ENCODE measurements at places on chromosomes 6 and 20. TPM values are rescaled to one million over a fixed set of nuclear protein-coding genes. Genes with fewer than 3 reads are reported as not detected.

- no peak for DNase-seq
- H3K4me1 ChIP-seq = peaks cover 18% of the 10 kb centered on the region
- no peak overlapping the region for H3K4me3 ChIP-seq
These were observed 41.2 kb downstream of the SNX9 start for GRCh38 chr6:157864185-157864761.

SEL1L2 gene
- not detected for total RNA-seq

DNA sequence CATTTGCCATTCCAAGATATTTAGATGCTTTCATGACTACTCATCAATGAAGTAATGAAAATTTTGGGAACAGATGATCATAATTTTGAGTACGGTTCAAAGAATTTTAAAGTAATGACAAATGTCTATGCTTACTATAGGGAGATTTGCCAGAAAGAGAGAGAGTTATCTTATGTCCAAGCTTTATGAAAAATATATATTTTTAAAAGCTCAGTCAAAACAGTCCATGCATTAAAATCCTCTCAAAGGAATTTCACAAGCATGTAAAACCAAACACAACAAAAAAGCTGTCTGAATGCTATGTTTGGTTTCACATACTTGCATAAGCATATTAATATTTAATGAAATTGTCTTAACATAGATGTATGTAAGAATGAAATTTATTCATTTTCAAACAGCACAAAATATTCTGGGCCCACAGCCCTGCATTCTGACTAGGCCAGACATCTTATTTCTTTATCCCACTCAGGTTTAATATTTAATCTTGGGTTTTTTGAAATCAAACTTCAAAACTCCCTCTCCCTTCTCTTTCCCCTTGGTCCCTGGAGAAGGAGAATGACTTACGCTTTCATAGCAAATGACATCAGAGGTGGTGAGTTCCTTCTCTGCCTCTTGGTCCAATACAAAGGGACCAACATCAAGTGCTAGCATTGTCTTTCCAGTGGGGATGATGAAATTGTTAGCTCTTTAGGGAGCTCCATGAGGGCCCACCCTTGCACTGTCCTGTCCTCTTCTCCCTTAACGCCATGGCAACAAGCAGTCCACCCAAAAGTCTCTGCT, 94.2 kb downstream of the ADAT2 start:
- no peak overlapping the region for H3K27ac ChIP-seq
- no peak overlapping the region for H3K4me3 ChIP-seq
- H3K27me3 ChIP-seq = no peaks in the 10 kb centered on the region
- no peaks in the 10 kb centered on the region for H3K36me3 ChIP-seq
- no peaks in the 10 kb centered on the region for H3K4me1 ChIP-seq

TMEM239 gene
- total RNA-seq = not detected

GRCh38 chr6:102907181-102907580, 1513.7 kb downstream of the GRIK2 start:
- H3K4me1 ChIP-seq = peaks cover 3% of the 10 kb centered on the region
- no peak overlapping the region for H3K27ac ChIP-seq
- peak; percentile 65 for DNase-seq
- H3K36me3 ChIP-seq = no peaks in the 10 kb centered on the region

GRIK2 gene
- total RNA-seq = 3.0 TPM

DNA sequence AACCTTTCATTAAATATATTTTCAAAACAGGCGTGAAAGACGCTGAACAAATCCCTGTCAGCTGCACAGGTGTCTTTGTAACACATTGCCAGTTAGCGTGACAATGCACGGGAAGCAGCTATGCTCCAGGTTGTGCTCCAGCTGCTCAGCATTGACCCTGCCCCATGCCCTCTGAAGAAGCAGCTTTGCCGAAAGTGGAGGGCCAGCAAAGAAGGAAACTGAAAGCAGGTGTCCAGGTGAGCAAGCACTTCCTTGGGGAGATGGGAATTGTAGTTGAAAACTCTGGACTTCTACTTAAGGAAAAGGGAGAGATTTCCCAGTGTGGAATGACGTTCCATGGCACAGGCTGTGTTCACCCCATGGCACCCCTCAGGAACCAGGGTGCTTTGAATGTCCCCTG, 125.7 kb downstream of the TTLL2 start:
- H3K27ac ChIP-seq = no peak overlapping the region
- no peak for DNase-seq
- no peak overlapping the region for H3K4me3 ChIP-seq
- H3K36me3 ChIP-seq = no peaks in the 10 kb centered on the region
- peaks cover 11% of the 10 kb centered on the region for H3K4me1 ChIP-seq

- H3K27me3 ChIP-seq = no peaks in the 10 kb centered on the region
- no peak for DNase-seq
- H3K36me3 ChIP-seq = no peaks in the 10 kb centered on the region
These were observed 18.7 kb downstream of the ERGIC3 start for GRCh38 chr20:35560541-35560940.

- peaks cover 18% of the 10 kb centered on the region for H3K4me1 ChIP-seq
- H3K36me3 ChIP-seq = no peaks in the 10 kb centered on the region
- no peaks in the 10 kb centered on the region for H3K27me3 ChIP-seq
- no peak overlapping the region for H3K4me3 ChIP-seq
- DNase-seq = no peak
- no peak overlapping the region for H3K27ac ChIP-seq
These were observed 39.1 kb upstream of the ATXN1 start for GRCh38 chr6:16800341-16800740.

TUBB2A gene
- 376 TPM for total RNA-seq

DNA sequence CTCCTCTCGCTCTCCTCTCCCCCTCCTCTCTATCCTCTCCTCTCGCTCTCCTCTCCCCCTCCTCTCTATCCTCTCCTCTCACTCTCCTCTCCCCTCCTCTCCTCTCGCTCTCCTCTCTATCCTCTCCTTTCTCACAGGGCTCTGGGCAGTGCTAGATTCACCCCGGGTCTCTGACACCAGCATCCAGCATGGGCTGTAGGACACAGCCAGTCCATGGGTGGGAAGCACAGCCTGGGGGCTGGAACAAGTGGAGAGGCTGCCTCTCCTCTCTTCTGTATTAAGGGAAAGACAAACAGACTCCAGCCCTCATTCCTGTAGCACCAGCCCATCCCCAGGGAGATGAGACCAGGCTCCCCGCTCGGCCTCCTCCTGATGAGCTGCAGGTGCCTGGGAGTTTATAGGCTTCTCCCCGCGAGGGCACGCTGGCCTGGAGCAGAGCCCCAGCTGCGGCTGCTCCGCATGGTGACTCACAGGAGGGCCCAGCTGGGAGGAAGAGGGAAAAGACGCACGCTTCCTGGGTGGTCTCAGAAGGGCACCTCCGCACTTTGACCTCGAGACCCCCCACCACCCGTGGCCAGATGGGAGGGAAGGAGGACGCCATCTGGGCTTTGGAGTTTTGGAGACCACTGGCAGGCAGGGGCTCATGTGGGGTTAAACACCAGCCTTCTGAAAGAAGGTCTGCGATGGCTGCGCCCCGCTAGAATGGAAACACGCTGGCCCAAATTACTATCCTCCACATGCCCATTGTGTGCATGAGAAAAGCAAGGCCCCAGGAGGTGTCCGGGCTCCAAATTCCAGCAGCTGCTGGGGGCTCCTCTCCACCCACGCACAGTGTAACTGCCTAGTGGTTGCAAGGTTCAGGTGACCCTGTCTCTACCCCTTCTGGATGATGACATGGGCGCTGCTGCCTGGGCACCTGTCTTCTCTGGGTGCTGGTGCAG, 68.0 kb downstream of the BMP7 start:
- H3K36me3 ChIP-seq = no peaks in the 10 kb centered on the region
- peaks cover 6% of the 10 kb centered on the region for H3K4me1 ChIP-seq
- H3K4me3 ChIP-seq = no peak overlapping the region
- H3K27ac ChIP-seq = no peak overlapping the region
- DNase-seq = peak; percentile 40

GGTLC1 gene
- not detected for total RNA-seq

MTFR2 gene
- total RNA-seq = 7.4 TPM

DNA sequence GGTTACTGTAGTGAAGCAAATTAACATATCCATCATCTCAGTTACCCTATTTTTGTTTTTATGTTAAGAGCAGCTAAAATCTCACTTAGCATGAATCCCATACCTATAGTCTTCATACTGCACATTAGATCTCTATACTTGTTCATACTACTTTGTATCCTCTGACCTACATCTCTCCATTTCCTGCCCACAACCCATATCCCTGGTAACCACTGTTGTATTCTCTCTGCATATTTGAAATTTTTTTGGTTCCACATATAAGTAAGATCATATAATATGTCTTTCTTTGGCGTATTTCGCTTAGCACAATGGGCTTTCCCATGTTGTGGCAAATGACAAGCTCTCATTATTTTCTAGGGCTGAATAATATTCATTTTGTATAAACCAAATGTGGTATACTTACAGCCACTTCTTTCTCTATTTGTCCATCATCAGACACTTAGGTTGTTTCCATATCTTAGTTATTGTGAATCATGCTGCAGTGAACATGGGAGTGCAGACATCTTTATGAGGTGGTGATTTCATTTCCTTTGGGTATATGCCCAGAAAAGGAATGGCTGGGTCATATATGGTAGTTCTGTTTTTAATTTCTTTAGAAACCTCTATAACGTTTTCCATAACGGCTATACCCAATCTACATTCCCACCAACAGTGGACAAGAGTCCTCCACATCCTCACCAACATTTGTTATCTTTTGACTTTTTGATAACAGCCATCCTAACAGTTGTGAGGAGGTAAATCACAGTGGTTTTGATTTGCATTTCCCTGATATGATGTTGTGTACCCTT, 39.8 kb downstream of the BACH2 start:
- no peaks in the 10 kb centered on the region for H3K4me1 ChIP-seq
- DNase-seq = no peak
- no peak overlapping the region for H3K4me3 ChIP-seq
- H3K27me3 ChIP-seq = no peaks in the 10 kb centered on the region
- H3K36me3 ChIP-seq = no peaks in the 10 kb centered on the region
- no peak overlapping the region for H3K27ac ChIP-seq

GPR6 gene
- total RNA-seq = not detected

GRCh38 chr6:55980627-55981211, 105.3 kb upstream of the BMP5 start:
- H3K4me3 ChIP-seq = no peak overlapping the region
- H3K36me3 ChIP-seq = no peaks in the 10 kb centered on the region
- no peaks in the 10 kb centered on the region for H3K4me1 ChIP-seq
- H3K27ac ChIP-seq = no peak overlapping the region

DNA sequence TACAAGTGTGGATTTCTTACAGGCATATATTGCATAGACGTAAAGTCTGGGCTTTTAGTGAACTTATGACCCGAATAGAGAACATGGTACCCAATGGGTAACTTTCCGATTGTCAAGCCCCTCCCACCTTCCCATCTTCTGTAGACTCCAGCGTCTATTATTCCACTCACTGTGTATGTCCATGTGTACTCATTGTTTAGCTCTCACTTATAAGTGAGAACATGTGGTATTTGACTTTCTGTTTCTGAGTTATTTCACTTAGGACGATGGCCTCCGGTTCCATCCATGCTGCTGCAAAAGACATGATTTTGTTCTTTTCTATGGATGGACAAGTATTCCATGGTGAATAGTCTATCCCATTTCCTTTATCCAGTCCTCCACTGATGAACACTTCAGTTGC, 306.4 kb downstream of the CD83 start:
- H3K27ac ChIP-seq = no peak overlapping the region
- H3K36me3 ChIP-seq = no peaks in the 10 kb centered on the region
- no peak for DNase-seq
- no peaks in the 10 kb centered on the region for H3K27me3 ChIP-seq
- peaks cover 7% of the 10 kb centered on the region for H3K4me1 ChIP-seq
- H3K4me3 ChIP-seq = no peak overlapping the region

GRCh38 chr6:34986845-34987246, 97.8 kb downstream of the ANKS1A start:
- H3K4me3 ChIP-seq = no peak overlapping the region
- H3K27ac ChIP-seq = peak overlapping the region; percentile 51
- peaks cover 7% of the 10 kb centered on the region for H3K4me1 ChIP-seq

DNA sequence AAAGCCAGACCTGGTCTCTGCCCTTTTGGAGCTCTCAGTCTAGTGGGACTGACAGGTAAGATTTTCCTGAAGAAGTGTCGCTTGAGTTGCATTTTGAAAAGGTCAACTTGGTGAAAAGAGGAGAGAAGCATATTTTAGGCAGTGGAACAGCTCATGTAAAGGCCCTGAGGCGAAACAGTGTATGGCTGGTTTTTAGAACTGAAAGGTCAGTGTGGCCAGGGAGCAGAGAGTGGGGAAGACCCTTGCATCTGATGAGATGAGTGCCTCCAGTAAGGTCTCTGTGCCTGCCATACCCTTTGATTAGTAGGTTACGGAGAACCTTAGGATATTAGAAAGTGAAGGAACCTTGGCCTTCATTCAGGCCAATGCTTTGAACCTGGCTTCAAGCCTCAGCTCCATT, 55.9 kb upstream of the SAYSD1 start:
- H3K27me3 ChIP-seq = no peaks in the 10 kb centered on the region
- no peak overlapping the region for H3K4me3 ChIP-seq
- DNase-seq = no peak
- H3K36me3 ChIP-seq = no peaks in the 10 kb centered on the region
- no peak overlapping the region for H3K27ac ChIP-seq
- H3K4me1 ChIP-seq = no peaks in the 10 kb centered on the region

DNA sequence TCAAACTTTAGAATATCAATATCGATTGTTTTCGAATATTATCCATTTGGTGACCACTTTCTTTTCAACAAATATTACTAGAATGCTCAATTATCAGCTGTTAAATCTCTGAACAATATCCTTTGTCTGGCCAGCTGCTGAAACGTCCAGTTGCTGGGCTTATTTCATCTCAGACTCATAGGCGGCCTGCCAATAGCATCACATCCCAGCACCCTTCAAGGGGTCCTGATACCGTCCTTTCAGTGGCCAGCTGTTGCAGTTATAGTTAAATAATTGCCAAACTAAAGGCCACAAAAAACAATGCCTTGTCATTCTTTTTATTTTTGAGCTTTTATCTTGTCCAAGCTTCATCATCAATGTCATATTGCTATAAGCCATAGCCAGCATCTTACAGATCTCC, 1006.8 kb upstream of the MANEA start:
- H3K36me3 ChIP-seq = no peaks in the 10 kb centered on the region
- no peaks in the 10 kb centered on the region for H3K27me3 ChIP-seq
- H3K27ac ChIP-seq = no peak overlapping the region
- DNase-seq = no peak

IYD gene
- total RNA-seq = not detected

DNA sequence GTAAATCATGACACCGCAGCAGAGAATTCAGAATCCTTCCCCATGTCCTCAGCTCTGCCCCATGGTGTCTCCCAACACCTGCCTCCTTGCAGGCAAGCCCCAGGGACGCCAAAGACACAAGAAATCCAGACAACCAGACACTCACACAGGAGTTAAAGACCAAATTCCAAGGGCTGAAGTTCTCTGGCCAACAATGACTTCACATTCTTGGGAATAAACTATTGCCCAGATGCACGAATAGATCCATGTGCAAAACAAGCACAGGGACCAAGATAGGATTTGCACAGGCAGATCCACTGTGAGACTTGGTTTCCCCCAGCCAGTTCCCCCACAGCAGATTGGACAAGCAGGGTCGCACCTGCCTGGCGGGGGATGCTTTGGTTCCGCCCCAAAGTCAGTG, 246.7 kb downstream of the SOD2 start:
- no peaks in the 10 kb centered on the region for H3K27me3 ChIP-seq
- H3K36me3 ChIP-seq = no peaks in the 10 kb centered on the region
- H3K27ac ChIP-seq = no peak overlapping the region
- H3K4me1 ChIP-seq = no peaks in the 10 kb centered on the region
- no peak for DNase-seq
- H3K4me3 ChIP-seq = no peak overlapping the region

- no peaks in the 10 kb centered on the region for H3K27me3 ChIP-seq
- no peak for DNase-seq
- H3K4me1 ChIP-seq = peaks cover 5% of the 10 kb centered on the region
- H3K36me3 ChIP-seq = no peaks in the 10 kb centered on the region
- no peak overlapping the region for H3K27ac ChIP-seq
These were observed 15.8 kb upstream of the FOXC1 start for GRCh38 chr6:1593958-1594314.

Measured in GM23338 (cell line).